Muscle of leg (tissue), 16 donors: ENCODE measurements at places on chromosomes 1 and 21. TPM values are rescaled to one million over a fixed set of nuclear protein-coding genes. Genes with fewer than 3 reads are reported as not detected.

- no peak for DNase-seq
These were observed 32.3 kb downstream of the RPL5 start for GRCh38 chr1:92864131-92864530.

The FLAD1 gene
- 21.9 TPM for total RNA-seq

DNA sequence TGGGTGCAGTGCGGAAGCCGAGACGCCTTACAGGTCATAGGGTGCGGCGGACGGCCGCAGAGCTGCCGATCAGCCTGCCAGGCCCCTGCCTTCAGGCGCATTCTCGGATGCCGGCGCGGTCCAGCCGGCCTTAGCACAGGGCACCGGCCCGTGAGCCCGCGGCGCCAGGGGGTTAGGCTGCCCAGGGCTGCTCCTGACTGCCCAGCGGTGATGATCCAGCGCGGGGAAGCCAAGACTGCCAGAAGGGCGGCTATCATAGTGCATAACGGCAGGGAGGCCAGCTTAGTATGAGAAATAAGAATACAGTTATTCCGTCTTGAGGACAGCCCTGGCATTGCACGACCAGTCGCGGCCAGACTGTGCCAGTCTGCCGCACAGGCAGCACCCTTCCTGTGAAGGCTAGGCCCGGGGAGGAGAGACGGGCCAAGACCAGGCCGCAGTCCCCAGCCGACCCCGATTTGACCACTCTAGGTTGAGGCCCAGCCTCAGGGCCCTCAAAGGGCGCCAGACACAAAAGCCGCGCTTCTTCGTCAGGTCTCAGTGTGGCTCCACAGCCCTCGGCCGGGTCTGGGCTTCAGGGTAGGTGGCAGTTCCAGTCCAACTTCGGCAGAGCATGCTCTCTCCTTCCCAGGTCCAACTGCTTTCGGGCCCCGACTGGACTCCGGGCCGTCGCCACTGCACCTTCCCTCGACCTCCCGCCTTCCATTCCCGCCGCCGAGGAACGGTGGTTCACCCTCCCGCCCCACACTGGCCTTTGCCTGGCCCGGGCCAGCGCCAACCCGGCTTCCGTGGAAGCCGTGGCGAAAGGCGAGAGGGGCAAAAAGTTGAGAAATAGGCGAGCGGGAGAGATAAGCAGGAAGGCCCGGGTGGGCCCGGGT is 829 bp downstream of the ALX3 start:
- no peak for DNase-seq

DNA sequence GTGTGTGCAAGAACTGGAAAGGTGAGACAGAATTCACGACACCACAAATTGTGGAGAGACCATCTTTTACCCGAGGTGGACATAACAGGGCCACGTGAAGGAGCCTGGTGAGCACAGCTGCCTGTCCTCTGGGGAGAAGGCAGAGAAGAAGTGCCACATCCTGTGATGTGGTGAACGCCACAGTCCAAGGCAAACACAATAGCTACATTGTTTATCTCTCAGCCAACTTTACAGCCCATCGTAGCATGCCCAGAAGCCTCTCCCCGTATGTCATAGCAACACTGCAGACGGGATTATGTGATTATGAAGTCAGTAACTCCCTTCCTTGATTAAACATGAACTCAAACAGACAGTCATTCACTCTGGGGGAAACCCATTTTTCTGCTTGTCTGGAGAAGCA is 612.2 kb downstream of the SMYD3 start:
- no peak for DNase-seq

- DNase-seq = peak; percentile 42
These were observed 26.3 kb downstream of the DUSP10 start for GRCh38 chr1:221715321-221716169.

- DNase-seq = no peak
These were observed 1099.9 kb downstream of the PLA2G4A start for GRCh38 chr1:187928696-187929095.

GRCh38 chr1:56501888-56502287 is 77.5 kb downstream of the PLPP3 start:
- DNase-seq = peak; percentile 30

DNA sequence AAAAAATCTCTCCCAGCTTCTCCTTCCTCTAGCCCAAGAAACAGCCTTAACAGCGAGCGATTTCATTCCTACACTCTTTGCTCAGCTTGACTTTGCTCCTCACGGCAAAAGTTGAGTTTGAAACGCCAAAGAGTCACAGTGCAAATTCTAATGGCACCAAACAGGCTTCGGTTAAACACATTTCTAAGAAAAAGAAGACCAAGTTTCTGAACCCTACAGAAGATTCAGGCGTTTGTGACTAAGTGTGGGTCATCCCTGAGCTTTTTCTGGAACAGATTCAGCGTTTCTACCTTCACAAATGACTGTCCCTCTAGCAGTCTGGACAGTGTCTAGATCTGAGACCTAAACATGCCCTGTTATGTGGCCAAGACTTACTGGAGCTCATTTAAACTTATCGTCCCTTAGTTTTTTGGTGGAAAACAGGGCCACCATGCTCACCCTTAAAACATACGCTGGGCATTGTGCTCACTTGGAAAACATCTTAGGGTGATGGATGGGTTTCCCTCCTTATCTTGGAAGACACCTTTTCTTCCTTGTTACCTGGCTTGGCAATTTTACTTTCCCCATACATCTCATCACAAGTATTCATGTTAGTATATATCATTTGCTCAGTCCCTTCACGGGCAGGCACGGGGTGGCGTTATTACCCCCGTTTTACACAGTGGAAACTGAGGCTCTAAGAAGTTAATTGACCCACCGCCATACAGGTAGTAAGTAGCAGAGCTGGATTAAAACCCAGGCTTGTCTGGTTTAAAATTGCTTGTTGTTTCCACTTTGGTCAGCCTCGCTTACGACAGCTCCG is 1.0 kb downstream of the C1orf198 start:
- peak; percentile 63 for DNase-seq
